ENCODE measurements at places on chromosomes 13 and 19.

DNA sequence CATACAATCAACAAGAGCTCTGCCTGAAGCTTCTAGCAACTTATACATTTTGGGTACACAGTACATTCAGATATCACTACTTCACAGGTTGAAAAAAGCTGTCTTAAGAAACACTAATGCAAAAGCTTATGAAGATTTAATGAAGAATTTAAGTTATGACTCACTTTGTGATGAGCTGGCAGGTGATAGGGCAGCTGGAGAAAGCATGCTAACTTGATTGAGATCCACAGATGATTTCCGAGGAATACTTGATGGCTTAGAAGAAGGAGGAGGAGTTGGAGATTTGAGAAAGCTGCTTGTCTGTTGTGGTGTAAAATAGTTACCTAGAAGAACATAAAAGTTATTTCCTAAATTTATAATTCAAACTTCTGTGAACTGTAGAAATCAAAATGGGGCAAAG lies 23.3 kb downstream of the EXOSC8 start:
- DNase-seq, result peak; percentile 19

- no peak for DNase-seq
These were observed 174.6 kb downstream of the SUCLA2 start for GRCh38 chr13:47826471-47826870.

GRCh38 chr13:20394506-20394905 lies 131.2 kb downstream of the CRYL1 start:
- DNase-seq, result no peak

GRCh38 chr13:50690006-50690405 lies 153.5 kb downstream of the DLEU7 start:
- DNase-seq, result no peak

- no peak for DNase-seq
These were observed 14.1 kb downstream of the PTPRS start for GRCh38 chr19:5326545-5326944.

DNA sequence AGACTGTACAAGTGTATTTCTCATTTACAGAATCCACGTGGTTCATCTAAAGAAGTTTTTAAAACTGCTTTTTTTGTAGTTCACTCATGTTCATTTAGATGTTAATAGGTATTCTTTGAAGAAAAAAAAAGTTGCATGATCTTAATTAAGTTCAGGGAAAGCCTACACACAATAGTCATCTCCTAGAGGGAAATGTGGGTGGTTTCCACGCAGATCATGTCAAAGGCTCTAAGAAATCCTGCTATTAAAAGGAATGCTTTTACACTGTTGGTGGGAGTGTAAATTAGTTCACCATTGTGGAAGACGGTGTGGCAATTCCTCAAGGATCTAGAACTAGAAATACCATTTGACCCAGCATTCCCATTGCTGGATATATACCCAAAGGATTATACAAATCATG lies 312.3 kb downstream of the GPC5 start:
- DNase-seq, result no peak

GRCh38 chr19:8569066-8569771 lies 8.0 kb downstream of the MYO1F start:
- peak; percentile 94 for DNase-seq

DNA sequence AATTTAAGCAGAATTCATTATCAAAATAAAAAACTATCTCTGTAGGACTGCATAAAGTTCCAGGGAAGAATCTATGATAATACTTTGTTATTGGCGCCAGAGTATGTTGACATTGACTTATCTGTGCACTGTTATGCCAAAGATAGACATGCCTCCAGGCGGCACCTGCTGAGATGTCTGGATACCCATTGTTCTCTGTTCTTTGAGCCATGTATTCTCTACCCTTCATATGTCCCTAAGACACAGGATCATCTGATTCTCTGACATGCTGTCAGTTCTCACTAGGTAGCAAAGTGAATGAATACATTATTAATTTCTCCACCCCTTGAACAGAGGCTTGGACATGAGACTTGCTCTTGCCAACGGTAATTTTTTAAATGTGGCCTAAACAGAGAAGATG lies 517.8 kb upstream of the SLITRK5 start:
- no peak for DNase-seq

DNA sequence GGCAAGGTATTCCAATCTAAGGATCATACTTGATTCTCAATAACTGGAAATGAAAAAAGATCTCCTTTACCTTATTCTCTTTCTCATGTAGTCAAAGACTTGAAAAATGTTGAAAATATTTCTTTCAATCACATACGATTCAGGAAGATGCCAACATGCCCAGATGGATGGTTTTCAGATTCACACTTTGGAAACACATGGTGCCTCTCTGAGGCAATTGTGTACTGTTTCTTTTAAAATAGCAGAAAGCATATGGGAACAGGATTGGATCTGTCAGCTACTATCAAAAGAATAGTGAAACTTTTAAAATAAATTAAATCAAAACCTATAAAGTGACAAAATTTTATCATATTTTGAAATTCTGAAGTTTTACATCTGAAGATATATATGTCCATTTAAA lies 222.4 kb downstream of the SPRY2 start:
- no peak for DNase-seq

- DNase-seq, result no peak
These were observed 318.4 kb upstream of the OBI1 start for GRCh38 chr13:78977311-78977710.

- DNase-seq, result no peak
These were observed 610.6 kb upstream of the PRR20A start for GRCh38 chr13:56530096-56530495.

- no peak for DNase-seq
These were observed 98.2 kb upstream of the SERP2 start for GRCh38 chr13:44275381-44275780.

- DNase-seq, result no peak
These were observed 7.1 kb upstream of the PNMA8A start for GRCh38 chr19:46478356-46478986.

- no peak for DNase-seq
These were observed 11.2 kb upstream of the CEACAM21 start for GRCh38 chr19:41564515-41565378.

DNA sequence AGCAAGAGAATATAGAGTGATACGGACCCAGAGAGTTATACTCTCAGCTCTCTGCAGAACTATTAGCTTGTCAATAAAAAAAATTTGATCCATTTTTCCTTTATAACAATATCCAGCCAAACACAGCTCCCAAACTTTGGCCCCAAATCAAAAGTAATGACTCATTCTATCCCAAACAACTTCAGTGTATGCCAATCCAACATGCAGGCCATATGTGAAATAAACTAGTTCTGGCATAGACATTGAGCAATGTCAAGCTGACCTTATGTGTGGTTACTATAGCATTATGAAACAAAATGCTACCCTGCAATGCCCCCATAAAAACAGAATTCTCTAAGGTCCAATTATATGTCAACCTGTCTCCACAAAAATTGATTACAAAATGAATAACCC lies 209.5 kb downstream of the DNAJC15 start:
- peak; percentile 19 for DNase-seq

- DNase-seq, result no peak
These were observed 754 bp downstream of the MAMSTR start for GRCh38 chr19:48718711-48719231.

DNA sequence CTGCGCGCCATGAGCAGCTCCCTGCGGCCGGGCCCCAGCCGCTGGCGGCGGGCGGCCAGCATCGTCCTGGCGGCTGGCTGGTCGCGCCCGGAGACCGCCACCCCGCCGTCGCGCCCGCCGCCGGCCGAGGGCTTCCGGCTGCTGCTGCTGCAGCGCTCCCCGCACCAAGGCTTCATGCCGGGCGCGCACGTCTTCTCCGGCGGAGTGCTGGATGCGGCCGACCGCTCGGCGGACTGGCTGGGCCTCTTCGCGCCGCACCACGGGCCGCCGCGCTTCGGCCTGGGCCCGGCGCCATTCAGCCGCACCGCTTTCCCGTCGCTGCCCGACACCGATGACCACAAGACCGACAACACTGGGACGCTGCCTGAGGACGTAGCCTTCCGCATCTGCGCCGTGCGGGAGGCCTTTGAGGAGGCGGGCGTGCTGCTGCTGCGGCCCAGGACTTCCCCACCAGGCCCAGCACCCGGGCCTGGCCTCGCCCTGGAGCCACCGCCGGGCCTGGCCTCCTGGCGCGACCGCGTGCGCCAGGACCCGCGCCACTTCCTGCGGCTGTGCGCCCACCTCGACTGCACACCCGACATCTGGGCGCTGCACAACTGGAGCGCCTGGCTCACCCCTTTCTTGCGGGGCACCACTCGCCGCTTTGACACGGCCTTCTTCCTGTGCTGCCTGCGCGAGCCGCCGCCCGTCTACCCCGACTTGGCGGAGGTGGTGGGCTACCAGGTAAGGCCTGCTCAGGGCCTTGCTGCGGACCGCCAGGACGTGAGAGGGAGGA lies 518 bp downstream of the NUDT19 start:
- peak; percentile 28 for DNase-seq

DNA sequence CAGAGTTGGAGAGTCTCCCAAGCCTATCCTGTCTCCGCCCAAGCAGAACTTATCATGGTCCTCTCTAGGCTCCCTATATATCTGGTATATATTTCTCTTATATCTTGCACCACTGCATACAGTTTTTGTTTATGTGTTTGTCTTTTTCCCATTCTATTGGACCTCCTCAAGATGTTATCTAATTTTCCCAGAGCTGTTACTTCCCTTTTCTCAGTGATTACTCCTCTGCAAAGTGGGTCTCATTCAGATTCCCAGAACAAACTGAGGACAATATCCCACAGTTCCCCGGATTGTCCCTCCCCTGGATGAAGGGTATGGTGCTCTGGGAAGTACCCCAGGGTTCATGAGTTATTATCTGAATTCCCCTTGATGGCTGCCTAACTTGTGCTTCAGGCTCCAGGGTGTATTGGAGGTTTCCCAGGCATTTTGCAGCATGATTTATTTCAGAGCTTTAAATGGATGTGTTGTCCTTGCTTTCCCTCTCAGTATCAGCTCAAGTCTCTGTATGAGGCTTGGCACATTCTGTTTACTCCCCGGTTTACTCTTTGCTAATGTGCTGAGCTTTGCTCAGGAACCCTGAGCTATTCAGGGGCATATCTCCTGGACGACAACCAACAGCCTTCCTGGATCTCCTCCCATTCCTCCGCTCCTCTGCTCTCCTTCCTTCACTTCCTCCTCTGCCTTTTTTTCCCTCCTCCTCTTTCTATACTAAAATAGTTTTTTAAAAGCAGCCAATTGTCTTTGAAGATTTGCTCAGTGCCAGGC lies 329.3 kb downstream of the SPRY2 start:
- DNase-seq, result peak; percentile 55

DNA sequence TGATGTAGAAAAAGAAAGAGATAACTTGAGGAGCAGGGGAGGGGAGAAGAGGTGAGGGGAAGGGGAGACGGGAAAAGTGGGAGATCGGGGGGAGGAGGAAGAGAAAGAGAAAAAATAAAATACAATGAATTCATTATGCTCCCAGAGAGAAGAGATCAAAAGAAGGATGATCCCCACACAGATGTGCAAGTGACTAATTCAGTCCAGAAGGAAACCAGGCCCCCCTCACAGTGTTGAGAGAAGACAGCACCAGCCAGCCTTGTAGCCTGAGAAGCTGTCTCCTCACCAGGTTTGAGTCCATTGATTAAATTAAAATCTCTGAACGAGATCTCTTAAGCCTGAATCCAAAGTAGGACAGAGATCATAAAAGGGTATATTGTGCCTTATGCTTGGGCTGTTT lies 333.7 kb upstream of the NBEA start:
- no peak for DNase-seq

DNA sequence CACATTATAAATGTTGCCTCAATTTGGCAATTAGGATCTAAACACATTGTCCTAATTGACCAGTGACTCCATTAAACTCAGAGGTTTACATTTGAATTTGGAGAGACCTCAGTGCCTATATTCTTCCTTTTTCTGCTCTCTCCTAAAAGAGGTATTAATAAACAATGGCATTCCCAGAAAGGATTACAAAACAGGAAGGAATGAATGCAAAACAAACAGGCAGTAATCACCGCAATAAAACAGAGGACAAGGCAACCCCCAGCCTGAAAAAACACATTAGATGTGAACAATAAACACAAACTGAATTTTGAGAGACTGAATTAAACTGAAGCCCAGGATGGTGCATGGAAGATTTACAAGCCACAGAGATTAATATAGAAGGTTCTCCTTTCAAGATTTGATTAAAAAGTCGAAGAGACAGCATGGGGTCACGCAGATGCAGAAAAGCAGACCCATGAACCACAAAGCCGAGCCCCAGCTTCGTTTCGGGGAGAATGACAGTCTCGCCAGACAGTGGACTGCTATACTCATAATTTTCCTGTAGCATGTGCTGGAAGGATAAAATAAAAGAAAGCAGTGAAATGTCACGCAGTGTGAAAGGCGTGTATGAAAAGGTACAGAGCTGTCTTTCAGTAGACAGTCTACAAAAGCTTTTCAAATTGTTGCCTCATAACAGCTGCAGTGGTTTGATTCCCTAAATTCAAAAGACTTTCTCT lies 503.0 kb downstream of the LIG4 start:
- no peak for DNase-seq

DNA sequence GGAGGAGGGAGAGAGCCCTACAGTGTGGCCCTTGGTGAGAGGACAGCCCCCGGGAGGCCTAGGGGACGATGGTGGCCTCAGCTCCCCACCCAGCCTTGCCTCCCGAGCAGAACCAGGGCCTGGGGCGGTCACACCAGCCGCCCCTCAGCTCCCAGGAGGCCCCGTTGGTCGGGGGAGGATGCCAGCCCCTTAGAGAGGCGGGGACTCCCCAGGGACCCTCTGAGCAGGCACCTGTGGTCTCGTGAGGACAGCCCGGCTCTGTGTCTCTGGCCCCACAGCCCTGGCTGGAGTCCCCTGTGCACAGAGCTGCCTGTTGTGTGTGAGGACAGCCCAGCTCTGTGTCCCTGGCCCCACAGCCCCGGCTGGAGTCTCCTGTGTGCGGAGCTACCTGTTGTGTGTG lies 158.8 kb downstream of the KDM4B start:
- DNase-seq, result no peak

DNA sequence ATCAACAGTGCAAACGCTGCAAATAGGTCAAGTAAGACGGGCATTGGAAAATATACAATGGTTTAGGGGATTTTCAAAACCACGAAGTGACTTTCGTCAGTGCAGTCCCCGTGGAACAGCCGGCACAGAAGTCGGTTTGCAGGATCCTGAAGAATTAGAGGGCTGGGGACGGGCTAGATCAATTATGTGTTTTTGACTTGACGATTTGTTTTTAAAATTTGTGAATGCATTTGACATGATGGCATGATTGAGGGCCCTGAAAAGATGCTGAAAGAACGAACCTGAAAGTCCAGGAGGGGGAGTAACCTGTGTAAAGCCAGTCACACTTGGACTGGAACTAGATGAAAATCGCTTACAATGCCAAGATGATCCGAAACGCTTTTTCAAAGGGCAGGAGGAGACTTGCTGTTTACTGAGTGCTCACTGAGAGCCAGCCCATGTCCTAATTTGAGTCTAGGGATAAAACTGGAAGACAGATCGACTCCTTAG lies 8.9 kb upstream of the DGKH start:
- peak; percentile 51 for DNase-seq

- DNase-seq, result no peak
These were observed 40.3 kb upstream of the SGCG start for GRCh38 chr13:23140492-23140891.

DNA sequence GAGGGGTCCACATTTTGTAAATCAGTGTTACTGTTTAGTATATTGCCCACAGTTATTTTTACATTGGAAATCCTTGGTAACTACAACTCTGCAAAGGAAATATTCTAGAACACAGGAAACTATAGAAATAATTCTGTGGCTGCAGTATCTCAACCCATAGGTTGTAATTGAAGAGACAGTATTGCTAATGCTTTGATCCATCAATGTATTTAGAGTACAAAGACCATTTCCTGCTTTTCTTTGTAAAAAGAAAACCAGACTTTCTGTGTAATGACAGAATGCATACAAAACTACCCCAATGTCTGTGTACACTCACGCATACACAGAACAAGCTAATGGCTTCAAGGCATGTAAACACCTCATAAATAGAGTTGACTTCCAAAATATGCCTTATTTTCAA lies 622.1 kb upstream of the ARGLU1 start:
- DNase-seq, result no peak

GRCh38 chr13:103178986-103179943 lies 113.0 kb upstream of the SLC10A2 start:
- DNase-seq, result no peak

Data from A172 (cell line).